Lung (tissue), 17 donors: ENCODE measurements at places on chromosomes 4 and X. TPM values are rescaled to one million over a fixed set of nuclear protein-coding genes. Genes with fewer than 3 reads are reported as not detected.
A peak's percentile ranks its signal among the peaks of the same experiment; 100 is the strongest.

DNA sequence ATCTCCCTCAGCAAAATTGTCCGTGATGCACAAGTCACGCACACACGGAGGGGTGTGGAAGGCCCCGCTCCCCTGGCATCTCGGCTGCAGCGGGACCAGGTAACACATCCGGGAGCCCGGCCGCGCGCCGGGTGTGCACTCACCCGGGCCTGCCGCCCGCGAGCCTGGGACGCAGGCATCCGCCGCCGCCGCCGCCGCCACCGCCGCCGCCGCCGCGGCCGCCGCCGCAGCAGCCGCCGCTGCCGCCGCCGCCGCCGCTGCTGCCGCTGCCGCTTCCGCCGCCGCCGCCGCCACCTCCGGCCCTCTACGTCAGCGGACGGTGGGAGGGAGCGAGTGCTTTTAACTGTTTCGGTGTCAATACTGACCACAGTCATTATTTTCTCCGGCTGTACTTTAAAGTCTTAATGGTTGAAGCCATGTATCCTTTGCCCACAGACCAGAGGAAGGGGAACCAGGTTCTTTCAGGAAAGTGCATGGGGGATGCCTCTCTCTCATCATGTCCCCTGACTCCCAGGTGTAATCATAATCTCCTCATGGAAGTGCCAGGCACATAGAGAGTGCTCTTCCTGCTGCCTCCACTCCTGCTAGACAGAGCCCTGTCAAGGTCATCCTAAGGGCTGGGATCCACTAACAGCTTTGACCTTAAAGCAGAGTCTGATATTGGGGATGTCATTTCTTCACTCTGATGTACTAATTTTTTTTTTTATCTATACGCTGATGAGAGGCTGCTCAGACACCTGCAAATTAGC, 38.0 kb downstream of the MAGEE2 start:
- peak; percentile 61 for DNase-seq
- H3K27me3 ChIP-seq: no peaks in the 10 kb centered on the region
- no peaks in the 10 kb centered on the region for H3K36me3 ChIP-seq
- H3K27ac ChIP-seq: peak overlapping the region; percentile 21
- H3K4me3 ChIP-seq: peak overlapping the region; percentile 47

GRCh38 chr4:145520172-145520571, 38.5 kb downstream of the SMAD1 start:
- DNase-seq: no peak
- H3K4me3 ChIP-seq: no peak overlapping the region
- peaks cover 19% of the 10 kb centered on the region for H3K4me1 ChIP-seq
- H3K27ac ChIP-seq: no peak overlapping the region

- no peak for DNase-seq
- no peak overlapping the region for H3K27ac ChIP-seq
- peaks cover 2% of the 10 kb centered on the region for H3K4me1 ChIP-seq
- no peak overlapping the region for H3K4me3 ChIP-seq
- no peaks in the 10 kb centered on the region for H3K36me3 ChIP-seq
- no peaks in the 10 kb centered on the region for H3K27me3 ChIP-seq
These were observed 31.8 kb downstream of the PROM1 start for GRCh38 chr4:16051980-16052379.

DNA sequence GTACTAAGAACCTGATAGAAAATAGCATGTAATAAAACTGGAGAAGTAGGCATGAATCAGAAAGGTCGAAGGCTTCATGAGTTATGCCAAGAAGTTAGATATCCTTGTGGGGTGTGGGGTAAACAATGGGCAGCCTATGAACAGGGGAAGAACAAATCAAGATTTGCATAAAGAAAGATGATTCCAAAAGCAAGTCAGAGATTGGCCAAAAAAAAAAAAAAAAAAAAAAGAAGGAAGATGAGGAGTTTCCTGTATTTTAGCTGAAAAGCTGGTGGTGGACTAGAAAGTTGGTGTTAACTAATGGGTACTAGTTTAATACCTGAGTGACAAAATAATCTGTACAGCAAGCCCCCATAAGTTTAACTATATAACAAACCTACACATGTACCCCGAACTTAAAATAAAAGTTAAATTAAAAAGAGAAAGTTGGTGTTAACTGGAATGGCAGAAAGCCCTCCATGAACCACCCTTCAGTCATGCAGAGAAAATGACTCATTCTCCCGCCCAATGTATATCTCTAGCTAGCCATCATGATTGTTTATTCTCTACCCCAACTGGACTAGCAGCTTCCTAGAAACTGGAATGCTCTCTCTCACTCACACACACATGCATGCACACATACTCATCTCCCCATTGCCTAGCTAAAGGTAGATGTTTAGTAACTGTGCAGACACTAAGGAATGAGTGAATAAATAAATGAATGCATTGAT, 41.7 kb downstream of the ATP11C start:
- no peaks in the 10 kb centered on the region for H3K4me1 ChIP-seq
- no peak overlapping the region for H3K27ac ChIP-seq
- no peak overlapping the region for H3K4me3 ChIP-seq
- no peaks in the 10 kb centered on the region for H3K27me3 ChIP-seq

DNA sequence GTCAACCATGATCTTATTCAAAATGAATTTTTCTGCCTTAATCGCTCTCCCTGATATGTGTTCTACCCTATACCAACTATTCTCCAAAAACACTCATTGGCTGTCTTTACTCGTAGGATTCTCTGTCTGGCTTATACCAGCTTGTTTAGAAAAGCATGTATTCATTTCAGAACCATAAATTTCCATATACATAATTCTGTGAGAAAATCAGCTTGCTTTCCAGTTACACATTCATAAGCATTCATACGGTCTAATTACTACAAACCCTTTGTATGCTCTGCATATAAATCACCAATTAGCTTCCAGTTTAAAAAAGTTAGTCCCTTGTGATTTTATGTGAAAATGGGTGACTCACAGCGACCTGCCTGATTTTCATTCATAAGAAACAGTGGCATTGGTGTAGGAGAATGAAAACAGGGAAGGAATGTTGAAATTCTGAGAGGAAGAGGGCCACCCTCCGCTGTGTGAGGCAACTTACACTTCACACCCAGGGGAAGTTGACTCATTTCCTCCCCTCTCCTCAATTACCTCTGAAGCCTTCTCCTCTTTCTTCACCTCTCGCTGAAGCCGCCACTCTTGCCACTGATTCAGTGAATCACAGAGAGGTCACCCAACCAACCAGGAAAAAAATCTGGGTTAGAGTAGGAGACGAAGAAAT, 63.3 kb downstream of the MEPE start:
- H3K27ac ChIP-seq: no peak overlapping the region
- H3K4me1 ChIP-seq: no peaks in the 10 kb centered on the region
- DNase-seq: no peak
- no peak overlapping the region for H3K4me3 ChIP-seq
- H3K27me3 ChIP-seq: no peaks in the 10 kb centered on the region

MAOB gene
- total RNA-seq: 19.6 TPM

FRMPD3 gene
- 3.2 TPM for total RNA-seq
